HTR-8/SVneo (cell line): ENCODE measurements at places on chromosomes 12 and 14.
A peak's percentile ranks its signal among the peaks of the same experiment; 100 is the strongest.

DNA sequence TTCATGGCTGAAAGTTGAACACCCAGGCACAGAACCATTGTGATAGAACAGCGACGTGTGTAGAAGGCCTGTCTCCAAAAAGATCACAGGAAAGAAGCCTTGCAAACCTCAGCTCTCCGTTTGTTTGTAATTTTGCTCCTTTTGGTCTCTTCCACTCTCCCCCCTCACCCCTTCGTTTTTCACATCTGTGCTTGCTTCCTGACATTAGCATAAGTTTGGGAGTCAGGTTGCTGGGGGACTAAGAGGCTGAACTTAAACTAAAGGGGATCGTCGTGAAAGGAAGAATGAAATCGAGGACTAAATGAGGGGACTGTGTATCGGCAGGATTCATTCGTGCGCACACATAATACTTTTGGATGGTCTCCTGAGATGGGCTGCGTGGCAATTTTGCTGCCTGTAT lies 200.6 kb downstream of the BCAT1 start:
- DNase-seq, result no peak

- DNase-seq, result no peak
These were observed 31.0 kb downstream of the SLC25A29 start for GRCh38 chr14:100275214-100275613.

GRCh38 chr14:105537580-105538474 lies 11.4 kb downstream of the TMEM121 start:
- DNase-seq, result peak; percentile 76

- DNase-seq, result no peak
These were observed 24.4 kb downstream of the AK7 start for GRCh38 chr14:96416292-96416691.

GRCh38 chr14:20934148-20934762 lies 21.0 kb upstream of the RNASE2 start:
- DNase-seq, result no peak
